ENCODE measurements at places on chromosomes 4 and X.

DNA sequence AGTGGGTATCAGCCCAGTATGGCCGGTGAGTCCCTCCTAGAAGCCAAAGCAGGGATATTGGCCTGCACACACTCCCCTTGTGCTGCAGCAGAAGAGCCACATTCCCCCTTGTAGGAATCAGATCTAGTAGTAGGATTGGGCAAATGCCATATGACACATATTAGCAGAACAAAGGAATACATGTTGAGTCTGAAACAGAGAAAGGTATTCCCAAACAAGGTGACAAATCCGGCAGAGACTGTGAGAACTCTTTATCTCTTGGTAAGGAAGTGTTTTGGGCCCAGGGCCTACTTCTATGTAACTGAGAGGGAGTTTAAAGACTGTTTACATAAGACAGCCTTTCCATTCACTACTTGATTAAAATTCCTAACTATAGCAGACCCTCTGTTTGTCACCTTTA lies 1382.0 kb downstream of the FAM133A start:
- no peak for DNase-seq

GRCh38 chrX:119753639-119754257 lies 4.6 kb upstream of the SOWAHD start:
- DNase-seq = no peak

- no peak for DNase-seq
Observed at GRCh38 chr4:121237069-121237399, 72.9 kb upstream of the TNIP3 start.

GRCh38 chr4:82493721-82494425 lies 63.5 kb downstream of the ENOPH1 start:
- no peak for DNase-seq

- no peak for DNase-seq
Observed at GRCh38 chrX:3548765-3549391, 164.6 kb downstream of the PRKX start.

DNA sequence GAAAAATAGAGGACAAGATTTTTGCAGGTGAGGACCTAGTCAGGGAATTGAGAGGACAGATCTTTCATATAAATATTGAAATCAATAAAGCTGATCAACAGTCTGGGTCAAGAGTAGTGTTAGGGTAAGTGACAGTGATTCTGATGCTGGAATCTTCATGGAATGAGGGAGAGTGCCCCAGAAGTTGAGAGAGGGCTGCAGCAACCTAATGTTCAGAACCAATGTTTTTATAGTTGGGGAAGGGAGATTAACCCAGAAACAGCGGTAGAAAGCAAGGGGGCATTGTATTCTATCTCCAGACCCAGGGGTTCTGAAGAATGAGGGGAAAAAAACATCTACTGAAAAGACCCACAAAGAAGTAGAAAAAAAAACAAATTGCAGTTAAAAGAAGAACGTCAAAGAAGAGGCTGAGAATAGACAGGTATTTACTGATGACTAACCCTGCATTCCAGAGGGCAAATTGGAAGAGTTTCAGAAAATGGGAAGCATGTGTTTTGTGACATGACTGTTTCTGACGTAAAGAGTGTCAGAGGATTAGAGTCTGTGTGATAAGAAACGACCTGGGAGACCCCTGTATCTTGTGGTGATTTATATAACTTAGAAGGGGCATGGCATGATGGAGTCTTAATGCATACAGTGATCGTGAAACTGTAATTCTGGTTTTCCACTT lies 819.6 kb upstream of the EPHA5 start:
- no peak for DNase-seq

DNA sequence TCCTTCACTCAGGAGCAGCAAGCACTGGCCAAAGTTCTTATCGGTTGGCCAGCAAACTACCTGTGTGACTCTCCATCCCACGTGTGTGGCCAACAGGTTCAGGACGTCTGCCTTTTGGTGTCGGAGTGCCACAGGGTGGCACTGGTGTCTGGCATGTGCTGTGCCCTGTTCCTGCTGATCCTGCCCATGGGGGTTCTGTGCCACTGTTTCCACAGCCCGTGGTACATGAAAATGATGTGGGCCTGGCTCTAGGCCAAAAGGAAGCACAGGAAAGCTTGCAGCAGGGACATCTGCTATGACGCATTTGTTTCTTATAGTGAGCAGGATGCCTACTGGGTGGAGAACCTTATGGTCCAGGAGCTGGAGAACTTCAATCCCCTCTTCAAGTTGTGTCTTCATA lies 4.6 kb upstream of the TLR2 start:
- DNase-seq = no peak

- no peak for DNase-seq
Observed at GRCh38 chr4:94036964-94037363, 170.7 kb upstream of the SMARCAD1 start.

- no peak for DNase-seq
Observed at GRCh38 chr4:18366892-18367291, 345.3 kb upstream of the LCORL start.

GRCh38 chr4:115763051-115763450 lies 649.6 kb upstream of the NDST4 start:
- no peak for DNase-seq

GRCh38 chr4:59655996-59656395 lies 1544.1 kb upstream of the ADGRL3 start:
- DNase-seq = no peak

GRCh38 chr4:7824218-7824617 lies 115.4 kb downstream of the AFAP1 start:
- no peak for DNase-seq

GRCh38 chrX:71103110-71103983 lies 3.2 kb downstream of the CXorf65 start:
- DNase-seq = no peak

DNA sequence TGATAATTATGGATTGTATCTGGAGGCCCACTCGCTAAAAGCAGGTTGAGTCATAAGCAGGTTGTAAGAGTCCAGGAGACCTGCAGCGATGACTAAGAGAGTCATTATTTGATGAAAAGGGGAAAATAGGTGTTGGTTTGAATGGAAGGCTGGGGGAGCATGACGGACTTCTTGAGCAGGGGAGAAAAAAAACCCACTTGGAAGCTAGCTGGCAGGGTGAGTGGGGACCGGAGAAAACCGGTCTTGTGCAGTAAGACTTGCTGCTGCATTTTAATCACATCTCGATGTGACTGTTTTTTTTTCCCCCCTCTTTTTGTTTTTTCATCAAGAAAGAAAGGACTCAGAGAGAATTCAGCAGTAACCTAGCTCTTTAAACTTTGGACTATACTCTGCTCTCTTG lies 90.0 kb downstream of the IGSF1 start:
- no peak for DNase-seq

- DNase-seq = no peak
Observed at GRCh38 chr4:61203436-61203790, 3.3 kb downstream of the ADGRL3 start.

- no peak for DNase-seq
Observed at GRCh38 chrX:134423606-134424005, 36.4 kb upstream of the HPRT1 start.

GRCh38 chr4:26568446-26568994 lies 15.4 kb upstream of the TBC1D19 start:
- no peak for DNase-seq

GRCh38 chr4:142408003-142408441 lies 438.1 kb downstream of the INPP4B start:
- DNase-seq = no peak

DNA sequence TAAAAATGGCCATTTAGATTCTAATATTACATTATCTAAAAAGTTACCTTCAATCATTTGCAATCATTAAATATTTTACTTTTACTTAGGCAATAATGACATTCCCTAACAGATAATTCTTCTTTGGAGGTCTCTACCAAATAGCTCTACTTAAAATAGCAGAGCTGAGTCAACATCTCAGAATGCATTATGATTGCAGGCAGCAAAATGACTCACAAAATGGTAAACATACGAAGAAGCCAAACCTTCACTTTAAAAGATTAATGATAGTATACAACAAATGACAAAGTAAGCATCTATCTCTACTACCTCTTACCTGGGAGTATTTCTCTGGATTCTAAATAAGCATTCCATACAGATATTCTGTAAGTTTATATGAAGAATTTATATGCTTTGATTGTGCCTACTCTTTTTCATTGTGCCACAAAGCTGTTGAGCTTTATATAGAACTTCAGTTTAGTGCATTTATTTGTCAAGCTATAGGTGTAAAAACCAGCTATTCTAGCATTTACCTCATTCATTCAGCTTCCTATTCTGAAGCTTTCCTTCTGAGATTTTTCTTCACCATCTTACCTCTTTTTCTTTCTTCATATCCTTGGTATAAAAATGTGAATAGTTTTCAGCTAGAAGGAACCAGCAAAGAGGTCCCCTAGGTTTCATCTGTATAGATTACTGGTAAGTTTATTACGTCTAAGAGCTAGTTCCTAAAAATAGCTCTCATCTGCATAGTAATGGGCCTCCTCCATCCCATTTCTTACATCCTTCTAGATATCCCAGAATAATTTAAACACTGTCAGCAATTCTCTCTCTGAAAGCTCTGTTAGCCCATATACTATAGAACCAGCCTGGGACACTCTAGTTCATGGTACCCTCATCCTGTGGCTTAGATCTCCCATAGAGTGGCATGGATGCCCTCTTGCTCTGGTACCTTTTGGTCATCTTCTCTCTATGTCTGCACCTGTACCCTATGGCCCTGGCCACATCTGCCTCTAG lies 17.2 kb upstream of the SPCS3 start:
- DNase-seq = no peak

GRCh38 chrX:38117485-38117884 lies 103.2 kb downstream of the SRPX start:
- no peak for DNase-seq

- DNase-seq = no peak
Observed at GRCh38 chrX:40081679-40082068, 16.1 kb downstream of the BCOR start.

- no peak for DNase-seq
Observed at GRCh38 chr4:181971411-181971810, 271.8 kb upstream of the TENM3 start.

DNA sequence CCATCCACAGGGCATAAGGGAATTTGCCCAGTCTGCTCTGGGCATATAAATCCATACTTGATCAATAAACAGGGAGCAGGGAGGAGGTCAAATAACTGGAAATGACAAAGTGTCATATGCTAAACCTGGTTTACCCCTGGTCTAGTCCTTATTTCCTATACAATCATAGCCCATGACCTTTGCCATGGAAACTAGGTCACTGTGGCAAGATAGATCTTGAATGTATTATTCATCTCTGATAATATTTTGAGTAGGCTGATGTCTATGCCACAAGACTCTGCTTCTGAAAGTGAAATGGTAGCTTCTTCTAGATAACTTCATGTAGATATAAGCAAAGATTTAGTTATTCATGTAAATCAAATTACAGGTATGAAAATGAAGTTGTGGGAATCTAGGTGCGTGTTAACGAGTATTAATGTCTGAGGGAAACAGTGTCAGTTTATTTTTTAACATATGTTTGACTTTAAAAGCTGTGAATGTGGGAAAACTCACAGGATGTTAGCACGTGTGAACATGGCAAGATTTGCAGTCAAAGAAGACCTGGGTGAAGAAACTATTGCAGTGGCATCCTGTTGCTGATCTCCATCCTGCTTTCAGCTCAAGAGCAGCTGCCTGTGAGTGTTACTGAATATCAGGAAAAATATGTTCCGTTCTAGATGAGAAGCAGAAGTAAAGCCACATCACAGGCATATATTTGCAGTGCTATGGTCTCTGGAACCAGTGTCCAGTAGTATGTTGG lies 81.8 kb upstream of the NDP start:
- DNase-seq = no peak

- no peak for DNase-seq
Observed at GRCh38 chr4:6476893-6477292, 4.5 kb upstream of the PPP2R2C start.

DNA sequence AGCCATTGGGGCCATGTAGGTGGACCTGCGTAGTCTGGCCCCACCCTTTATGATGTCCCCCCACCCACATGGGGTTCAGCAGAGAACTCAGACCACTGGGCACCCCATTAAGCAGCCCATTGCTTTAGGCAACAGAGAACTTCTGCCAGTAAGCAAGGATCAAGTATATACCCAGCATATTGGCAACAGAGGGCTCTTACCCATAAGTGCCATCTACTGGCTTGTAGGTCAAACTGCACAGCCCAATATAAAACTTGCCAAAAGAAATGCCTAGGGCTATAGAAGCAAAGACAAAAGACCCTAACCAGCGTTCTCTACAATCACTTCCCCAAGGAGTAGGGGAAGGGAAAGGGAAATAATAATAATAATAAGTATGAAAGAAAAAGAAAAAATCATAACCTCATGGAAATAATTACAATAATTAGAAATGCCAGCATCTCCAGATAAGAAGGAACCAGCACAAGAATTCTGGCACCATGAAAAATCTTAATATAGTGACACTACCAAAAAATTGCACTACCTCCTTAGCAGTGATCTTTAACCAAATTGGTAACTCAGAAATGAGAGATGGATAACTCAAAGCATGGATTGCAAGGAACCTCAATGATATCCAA lies 1090.7 kb downstream of the FAT4 start:
- no peak for DNase-seq

GRCh38 chr4:39256436-39256835 lies 74.1 kb downstream of the WDR19 start:
- no peak for DNase-seq

All from C1 segment of cervical spinal cord (tissue), 14 donors.